Kidney (tissue), 22 donors: ENCODE measurements at places on chromosomes 4 and X. TPM values are rescaled to one million over a fixed set of nuclear protein-coding genes. Genes with fewer than 3 reads are reported as not detected.

GRCh38 chr4:161160718-161161117, 1003.1 kb downstream of the FSTL5 start:
- DNase-seq = no peak

Gene ITM2A
- total RNA-seq = 60.6 TPM

DNA sequence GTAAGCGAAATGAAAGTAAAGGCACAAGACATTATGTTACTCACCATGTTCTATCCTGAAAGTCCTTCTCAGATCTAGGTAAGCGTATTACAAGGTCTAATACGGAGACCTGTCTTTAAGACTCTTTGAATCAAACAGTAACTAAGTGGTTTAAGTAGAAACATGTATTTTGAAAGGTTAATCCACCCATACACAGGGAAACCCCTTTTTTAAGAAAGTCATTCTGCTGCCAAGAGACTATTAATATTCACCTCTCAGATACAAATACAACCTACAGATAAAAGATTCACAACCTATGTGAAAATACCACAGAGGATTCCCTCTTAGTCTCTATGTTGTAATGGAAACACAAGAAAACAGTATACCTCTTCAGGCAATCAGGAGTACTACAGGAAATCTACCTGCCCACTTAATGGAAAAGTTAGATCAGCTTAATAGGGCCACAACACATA, 63.2 kb upstream of the TNIP3 start:
- no peak for DNase-seq

Gene LONRF3
- total RNA-seq = 5.5 TPM

- no peak for DNase-seq
Observed at GRCh38 chrX:39851745-39852455, 245.9 kb downstream of the BCOR start.

- DNase-seq = no peak
Observed at GRCh38 chr4:48178931-48179330, 44.9 kb upstream of the TXK start.

DNA sequence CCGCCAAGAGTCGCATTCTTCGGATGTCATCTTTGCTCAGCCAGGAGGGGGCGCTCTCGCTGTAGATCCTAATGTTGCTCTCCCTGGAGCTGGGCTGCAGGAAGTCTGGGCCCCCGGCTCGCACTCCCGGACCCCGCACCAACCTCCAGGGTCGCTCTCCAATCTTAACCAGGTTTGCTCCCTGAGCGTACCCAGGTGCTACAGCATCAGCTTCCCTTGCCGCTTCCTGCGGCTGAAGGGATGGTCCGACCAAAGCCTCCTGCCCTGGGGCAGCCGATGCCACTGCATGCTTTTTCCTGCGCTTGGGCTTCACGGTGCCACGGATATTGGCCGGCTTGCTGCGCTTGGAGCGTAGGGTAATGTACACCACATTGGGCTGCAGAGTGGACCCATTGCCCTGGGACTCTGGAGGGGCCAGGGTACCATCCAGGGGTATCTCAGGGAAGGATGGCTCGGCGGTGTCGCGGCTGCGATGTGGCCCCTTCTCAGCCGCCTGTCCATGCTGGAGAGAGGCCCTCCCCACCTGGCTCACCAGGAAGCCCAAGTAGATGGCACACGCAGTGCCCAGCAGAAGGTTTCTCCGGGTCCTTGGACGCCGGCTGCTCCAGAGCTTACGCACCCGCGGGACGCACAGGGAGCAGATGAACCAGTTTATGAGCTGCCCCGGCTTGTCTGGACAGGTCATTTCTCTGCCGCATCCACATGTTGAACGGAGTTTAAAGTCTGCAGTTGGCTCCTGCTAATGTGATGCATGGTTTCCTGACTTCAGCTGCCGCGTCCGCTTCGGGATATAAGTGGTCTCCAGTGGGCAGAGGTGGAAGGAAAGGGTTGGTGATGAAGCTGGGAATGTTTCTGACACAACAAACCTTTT, 1.9 kb downstream of the GASK1B start:
- DNase-seq = peak; percentile 16

- DNase-seq = no peak
Observed at GRCh38 chr4:150682126-150682525, 100.2 kb downstream of the MAB21L2 start.

Gene TCEAL6
- total RNA-seq = not detected

Gene GNRHR
- not detected for total RNA-seq

- no peak for DNase-seq
Observed at GRCh38 chr4:120319046-120319767, 252.6 kb upstream of the MAD2L1 start.

DNA sequence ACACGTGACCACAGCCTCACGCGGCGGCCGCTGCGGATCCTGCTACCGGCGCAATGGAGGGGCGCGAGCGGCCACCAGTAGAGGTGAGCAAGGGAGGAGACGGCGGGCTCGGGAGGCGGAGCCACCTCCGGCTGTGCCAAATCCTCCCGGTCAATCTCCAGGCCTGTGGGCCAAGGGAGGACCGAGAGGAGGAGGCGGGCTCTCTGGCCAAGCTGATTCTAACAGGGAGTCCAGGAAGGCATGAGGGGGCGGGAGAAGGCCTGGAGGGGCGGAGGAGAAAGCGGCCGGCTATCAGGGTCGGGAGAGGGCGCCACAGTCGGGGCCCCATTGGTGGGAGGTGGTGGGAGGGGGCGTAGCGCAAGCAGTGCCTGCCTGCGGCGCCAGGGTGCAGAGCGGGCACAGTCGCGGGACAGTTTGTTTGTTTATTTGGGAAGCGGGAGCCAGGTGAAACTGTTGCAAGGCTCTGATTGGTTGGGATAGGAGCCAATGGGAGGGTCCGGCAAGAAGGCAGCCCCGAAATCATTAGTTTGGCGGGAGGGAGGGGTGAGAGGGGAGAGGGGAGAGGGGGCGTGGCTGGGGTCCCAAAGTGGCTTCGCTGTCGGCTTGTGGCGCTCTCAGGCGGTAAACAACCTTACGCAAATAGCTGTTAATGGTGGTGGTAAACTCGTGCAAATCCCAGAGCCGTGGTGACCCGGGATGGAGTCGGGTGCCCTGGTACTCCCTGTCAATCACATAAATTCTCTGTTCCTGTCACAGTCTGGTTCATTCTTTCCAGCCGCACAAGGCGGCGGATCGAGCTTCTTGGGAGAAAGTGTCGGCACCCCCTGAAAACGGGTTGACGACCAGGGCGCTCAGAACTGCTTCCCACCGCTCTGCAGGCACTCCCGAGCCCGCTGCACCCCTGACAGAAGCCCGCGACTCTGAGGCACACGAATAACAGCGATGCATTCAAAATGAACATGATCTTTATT, at the start of gene IRS4:
IRS4 (minus strand) TSS at position 55 of the 971 bp plus-strand sequence.
- peak; percentile 73 for DNase-seq

GRCh38 chr4:3399277-3400194, 42.2 kb upstream of the HGFAC start:
- DNase-seq = no peak

- no peak for DNase-seq
Observed at GRCh38 chrX:153921070-153921469, 5.0 kb downstream of the ARHGAP4 start.

GRCh38 chr4:82780752-82781231, 17.8 kb downstream of the SCD5 start:
- DNase-seq = peak; percentile 86

DNA sequence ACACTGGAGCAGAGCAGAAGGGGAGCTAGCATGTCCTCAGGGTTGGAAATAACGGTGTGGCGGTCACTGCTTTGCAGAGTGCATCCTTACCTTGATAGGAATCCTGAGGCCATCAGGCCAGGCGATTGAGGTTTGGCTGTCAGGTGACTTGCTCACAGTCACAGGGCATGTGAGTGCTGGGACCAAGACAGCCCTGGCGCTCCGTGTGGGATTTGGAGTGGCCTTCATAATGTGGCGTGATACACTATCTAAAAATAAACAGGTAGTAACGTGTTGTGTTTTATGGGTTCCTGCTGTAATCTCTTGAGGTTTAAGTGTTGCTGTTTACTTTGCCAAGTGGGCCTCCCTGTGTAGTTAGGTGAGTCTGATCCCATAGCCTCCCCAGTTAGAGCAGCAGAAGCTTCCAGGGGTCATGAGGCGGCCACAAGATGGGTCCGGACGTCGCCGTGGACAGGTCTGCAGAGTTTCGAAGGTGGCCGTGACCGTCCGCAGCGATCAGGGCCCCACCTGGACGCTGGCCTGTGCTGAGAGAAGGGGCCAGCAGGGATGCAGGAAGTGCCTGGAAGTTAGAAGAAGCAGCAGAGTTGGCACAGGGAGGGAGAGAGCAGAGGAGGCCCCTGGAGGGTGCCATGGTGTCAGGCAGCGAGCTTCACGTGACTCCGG, 27.7 kb downstream of the RGS12 start:
- no peak for DNase-seq

GRCh38 chr4:128056396-128056795, 4.7 kb upstream of the LARP1B start:
- DNase-seq = no peak

Gene HMGN5
- total RNA-seq = 5.6 TPM

- DNase-seq = no peak
Observed at GRCh38 chrX:105706041-105706440, 116.3 kb upstream of the NRK start.

Gene FAM47A
- not detected for total RNA-seq

- no peak for DNase-seq
Observed at GRCh38 chr4:57070461-57070860, 39.7 kb downstream of the IGFBP7 start.

Gene EFHC2
- total RNA-seq = 6.4 TPM

Gene MANBA
- 28.0 TPM for total RNA-seq

- DNase-seq = no peak
Observed at GRCh38 chrX:151006410-151007109, 23.4 kb downstream of the HMGB3 start.

Gene GLRA3
- total RNA-seq = not detected

Gene ZNF630
- 3.3 TPM for total RNA-seq

DNA sequence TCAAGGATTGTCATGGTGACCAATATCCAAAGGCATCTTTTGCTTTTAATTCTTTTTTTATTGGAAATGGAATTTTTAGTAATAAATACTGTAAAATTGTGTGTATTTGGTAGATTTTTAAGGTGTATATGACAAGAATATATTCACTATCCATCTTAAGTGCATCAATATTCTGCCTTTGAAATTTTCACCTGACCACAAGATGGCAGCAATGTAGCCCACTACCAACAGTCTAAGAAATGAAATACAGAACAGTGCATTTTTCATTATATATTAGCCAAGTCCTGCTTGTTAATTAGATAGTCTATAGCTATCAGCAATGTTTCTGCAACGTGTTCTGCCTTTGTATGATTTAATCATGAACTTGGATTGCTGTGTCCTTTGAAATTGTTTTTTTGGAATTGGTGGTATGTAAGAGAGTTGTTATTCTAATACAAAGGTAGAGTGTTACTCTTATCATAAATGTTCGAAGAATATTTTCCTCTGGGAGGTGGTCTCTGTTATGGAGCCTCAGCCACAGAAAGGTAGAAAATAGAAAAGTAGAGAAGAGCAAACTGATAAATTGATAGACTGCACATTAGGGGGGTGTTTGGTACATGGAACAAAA, 38.2 kb downstream of the HPGDS start:
- DNase-seq = no peak

DNA sequence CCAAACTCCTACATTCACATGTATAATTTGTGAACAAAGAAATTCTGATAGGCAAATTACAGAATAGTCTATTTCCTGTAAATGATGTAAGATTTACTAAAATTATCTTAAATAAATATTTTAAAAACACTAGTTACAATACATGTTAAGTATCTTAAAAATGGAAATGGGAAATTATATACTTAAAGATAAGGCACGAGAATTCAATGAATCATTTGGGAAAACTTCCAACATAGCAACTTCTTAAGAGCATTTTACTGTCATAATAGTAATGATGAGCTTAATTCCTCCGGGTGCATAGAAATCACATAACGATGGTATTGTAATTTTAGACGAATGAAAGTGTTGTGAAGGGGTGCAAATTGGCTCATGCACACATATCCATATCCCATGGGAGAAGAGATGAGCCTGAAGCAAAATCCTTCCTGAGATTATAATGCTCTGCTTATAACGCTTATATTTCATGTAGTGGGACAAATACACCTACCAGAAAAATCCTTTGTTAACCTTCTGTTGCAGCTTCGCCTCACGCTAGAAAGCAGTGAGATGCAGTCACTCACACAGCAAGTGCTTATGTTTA, 873.5 kb downstream of the PDHA2 start:
- no peak for DNase-seq

- DNase-seq = no peak
Observed at GRCh38 chr4:75053352-75053751, 120.4 kb downstream of the PARM1 start.

DNA sequence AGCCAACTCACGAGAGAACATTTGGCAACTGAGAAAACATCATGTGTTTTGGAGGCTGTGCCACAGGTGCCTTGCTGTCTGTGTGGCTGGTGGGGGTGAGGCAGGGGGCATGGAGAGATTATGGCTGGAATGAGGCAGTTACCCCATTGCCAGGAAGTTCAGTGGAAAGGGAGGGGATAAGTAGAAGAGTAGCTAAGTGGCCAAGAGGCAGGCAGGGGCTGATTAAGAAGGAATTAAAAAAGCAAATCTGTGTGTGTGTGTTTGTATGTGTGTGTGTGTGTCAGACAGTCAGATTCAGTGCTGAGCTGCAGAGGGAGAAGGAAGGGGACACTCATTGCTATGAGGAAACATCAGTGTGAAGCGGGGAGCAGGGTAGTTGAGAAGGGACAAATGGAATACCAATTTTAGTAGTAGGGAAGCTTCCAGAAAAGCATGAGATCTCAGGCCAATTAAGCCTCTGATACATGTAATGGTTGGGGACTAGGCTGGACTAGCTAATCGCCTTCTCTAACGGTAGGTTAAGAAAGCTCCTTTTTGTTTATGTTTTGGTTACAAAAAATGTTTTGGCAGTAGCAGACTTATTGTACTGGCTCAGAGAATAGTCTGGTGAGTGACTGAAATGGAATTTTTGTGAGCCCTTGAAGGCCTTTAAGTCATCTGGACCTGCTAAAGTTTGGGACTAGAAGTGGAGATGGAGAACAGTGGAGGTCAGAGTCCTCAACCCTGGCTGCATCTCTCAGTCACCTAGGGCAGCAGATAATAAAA, 18.5 kb downstream of the TMEM164 start:
- DNase-seq = no peak

DNA sequence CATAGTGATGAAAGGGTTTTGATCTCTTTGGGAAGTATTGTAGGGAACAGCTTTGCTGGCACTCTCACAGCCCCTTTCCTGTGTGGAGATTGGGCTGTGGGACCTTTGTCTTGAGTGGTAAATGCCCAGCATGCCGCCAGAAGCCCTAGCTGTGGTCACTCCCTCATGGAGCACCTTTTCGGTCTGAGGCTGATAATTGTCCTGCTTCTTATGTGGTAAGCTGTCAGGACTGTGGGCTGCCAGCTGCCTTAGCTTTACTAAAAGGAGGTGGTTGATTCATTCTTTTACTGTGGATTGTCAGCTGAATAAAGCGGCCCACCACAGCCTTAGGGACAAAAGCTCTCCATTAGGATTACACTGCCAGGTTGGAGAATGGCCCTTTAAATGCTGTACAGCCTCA, 7.1 kb downstream of the PASD1 start:
- DNase-seq = no peak

GRCh38 chr4:37537484-37537883, 148.7 kb downstream of the RELL1 start:
- DNase-seq = no peak

DNA sequence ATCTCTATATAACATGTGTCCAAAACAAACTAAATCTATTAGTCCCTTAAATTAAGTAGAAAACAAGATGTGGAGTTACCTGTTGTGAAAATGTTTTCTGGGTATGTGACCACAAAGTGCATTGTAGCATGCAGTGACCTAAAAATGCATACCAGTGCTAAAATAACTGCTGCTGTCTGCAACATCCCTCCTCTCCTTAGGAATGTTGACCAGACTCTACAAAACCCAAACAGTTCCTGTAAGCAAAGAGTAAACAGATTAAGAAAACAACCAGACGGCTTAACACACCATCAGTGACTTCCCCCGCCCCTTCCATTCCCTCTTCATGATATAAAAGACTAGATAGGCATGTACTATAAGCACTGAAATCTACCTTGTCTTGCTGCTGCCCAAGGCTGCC, 15.8 kb upstream of the RAB33B start:
- DNase-seq = no peak

Gene DCK
- total RNA-seq = 15.2 TPM
